ENCODE measurements at places on chromosomes 7 and 10.

GRCh38 chr10:3867454-3868270 is 82.7 kb upstream of the KLF6 start:
- no peak overlapping the region for H3K4me3 ChIP-seq
- DNase-seq = no peak
- H3K4me1 ChIP-seq = peaks cover 29% of the 10 kb centered on the region
- peaks cover 11% of the 10 kb centered on the region for H3K36me3 ChIP-seq
- H3K27ac ChIP-seq = no peak overlapping the region
- H3K27me3 ChIP-seq = no peaks in the 10 kb centered on the region

DNA sequence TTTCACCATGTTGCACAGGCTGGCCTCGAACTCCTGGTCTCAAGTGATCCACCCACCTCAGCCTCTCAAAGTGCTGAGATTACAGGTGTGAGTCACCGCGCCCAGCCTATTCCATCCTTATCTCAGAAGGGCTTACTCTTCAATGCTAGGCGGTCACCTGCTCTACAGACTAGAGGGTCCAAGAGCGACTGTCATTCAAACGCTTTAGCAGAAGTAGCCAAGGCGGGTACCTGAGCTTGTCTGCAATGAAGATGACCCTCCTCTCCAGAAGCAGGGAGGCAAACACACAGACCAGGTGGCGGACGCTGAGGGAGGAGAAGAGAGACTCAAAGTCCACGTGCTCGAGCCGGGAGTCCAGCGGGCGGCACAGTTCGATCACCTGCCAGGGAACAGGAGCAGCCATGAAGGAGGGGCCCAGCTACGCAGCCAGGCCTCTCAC is 65.1 kb upstream of the MKRN1 start:
- H3K27me3 ChIP-seq = peaks cover 14% of the 10 kb centered on the region
- no peak for DNase-seq
- H3K4me3 ChIP-seq = no peak overlapping the region
- H3K4me1 ChIP-seq = no peaks in the 10 kb centered on the region

DNA sequence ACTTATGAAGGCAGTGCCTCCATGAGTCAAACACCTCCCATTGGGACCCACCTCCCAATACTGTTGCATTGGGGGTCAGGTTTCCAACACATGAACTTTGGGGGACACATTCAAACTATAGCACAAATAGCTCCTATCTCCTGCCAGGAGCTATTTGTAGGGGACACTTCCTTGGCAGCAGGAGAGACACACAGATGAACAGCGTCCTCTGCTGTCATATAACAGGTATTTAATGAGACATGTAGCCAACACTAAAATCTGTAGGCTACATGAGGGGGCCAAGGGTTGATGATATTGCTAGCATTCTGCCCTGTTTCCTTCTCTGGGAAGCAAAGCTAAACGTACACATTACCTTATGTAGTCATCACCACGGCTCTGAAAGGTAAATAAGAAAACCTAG is 2.6 kb upstream of the GPR26 start:
- DNase-seq = no peak
- H3K4me1 ChIP-seq = no peaks in the 10 kb centered on the region
- peaks cover 13% of the 10 kb centered on the region for H3K27me3 ChIP-seq
- H3K36me3 ChIP-seq = no peaks in the 10 kb centered on the region
- H3K4me3 ChIP-seq = no peak overlapping the region

DNA sequence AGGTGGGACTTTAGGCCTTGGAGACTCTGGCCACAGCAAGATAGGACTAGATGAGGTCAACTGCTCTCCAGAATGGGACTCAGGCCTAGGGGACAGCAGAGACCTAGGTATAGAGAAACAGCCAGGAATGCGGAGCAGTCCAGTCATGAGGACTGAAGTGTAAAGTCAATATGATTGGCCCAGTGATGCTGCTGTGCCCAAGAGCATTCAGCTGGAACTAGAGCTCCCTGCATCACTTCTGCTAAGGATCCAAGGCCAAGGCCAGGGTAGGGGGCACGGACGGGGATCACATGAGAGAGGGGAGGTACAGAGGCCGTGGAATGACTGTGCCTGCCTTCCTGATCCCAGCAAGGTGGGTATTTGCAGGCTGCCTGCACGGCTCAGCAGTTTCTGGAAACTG is 237.9 kb downstream of the FRMD4A start:
- peaks cover 5% of the 10 kb centered on the region for H3K27me3 ChIP-seq
- H3K27ac ChIP-seq = no peak overlapping the region
- H3K36me3 ChIP-seq = no peaks in the 10 kb centered on the region
- H3K4me1 ChIP-seq = no peaks in the 10 kb centered on the region

DNA sequence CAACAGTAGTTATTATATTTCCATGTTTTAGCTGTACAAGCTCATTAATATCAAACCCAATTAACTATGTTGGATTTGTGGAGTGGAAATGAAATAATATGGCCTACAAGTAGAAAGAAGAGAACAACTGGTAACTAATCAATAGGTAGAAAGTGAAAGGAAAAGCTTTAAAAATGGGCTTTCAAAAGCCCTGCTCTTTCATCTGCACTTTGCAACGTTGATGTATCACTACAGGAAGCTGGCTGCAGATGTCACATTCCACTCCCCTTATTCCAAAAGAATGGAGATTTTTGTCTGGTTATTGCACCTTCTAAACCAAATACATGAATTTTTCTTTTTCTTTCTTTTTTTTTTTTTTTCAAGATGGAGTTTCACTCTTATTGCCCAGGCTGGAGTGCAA is 11.7 kb upstream of the MKI67 start:
- peaks cover 4% of the 10 kb centered on the region for H3K4me1 ChIP-seq
- H3K36me3 ChIP-seq = peaks cover 2% of the 10 kb centered on the region
- no peak overlapping the region for H3K27ac ChIP-seq
- no peak overlapping the region for H3K4me3 ChIP-seq

GRCh38 chr10:48491392-48492139 is 113.3 kb downstream of the ARHGAP22 start:
- no peaks in the 10 kb centered on the region for H3K36me3 ChIP-seq
- peaks cover 37% of the 10 kb centered on the region for H3K27me3 ChIP-seq
- H3K4me3 ChIP-seq = no peak overlapping the region
- DNase-seq = no peak
- no peak overlapping the region for H3K27ac ChIP-seq
- peaks cover 21% of the 10 kb centered on the region for H3K4me1 ChIP-seq

DNA sequence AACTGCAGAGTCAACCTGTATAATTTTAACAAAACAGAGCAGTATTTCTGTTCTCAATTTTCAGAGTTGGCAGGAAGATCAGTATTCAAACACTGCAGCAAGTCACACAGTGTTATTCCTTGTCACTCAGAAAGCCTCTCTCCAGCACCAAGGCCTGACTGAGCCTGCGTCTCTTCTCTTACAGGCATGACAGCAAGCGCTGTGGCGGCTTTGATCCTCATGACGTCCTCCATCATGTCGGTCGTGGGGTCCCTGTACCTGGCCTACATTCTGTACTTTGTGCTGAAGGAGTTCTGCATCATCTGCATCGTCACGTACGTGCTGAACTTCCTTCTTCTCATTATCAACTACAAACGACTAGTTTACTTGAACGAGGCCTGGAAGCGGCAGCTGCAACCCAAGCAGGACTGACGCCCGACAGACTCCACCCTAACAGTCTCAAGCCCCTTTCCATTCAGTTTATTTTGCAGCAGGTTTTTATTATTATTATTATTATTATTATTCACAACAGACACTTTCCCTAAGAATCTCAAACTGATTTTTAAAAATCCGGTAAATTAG is 28.0 kb downstream of the GUSB start:
- peaks cover 4% of the 10 kb centered on the region for H3K36me3 ChIP-seq
- no peak for DNase-seq
- no peaks in the 10 kb centered on the region for H3K4me1 ChIP-seq
- no peak overlapping the region for H3K27ac ChIP-seq

GRCh38 chr7:159095979-159096411 is 48.7 kb downstream of the VIPR2 start:
- H3K27me3 ChIP-seq = no peaks in the 10 kb centered on the region
- H3K4me1 ChIP-seq = no peaks in the 10 kb centered on the region
- H3K36me3 ChIP-seq = no peaks in the 10 kb centered on the region
- no peak overlapping the region for H3K4me3 ChIP-seq
- no peak overlapping the region for H3K27ac ChIP-seq
- no peak for DNase-seq

- no peak for DNase-seq
- H3K27me3 ChIP-seq = peaks cover 26% of the 10 kb centered on the region
- H3K36me3 ChIP-seq = no peaks in the 10 kb centered on the region
- H3K4me3 ChIP-seq = no peak overlapping the region
- no peak overlapping the region for H3K27ac ChIP-seq
- no peaks in the 10 kb centered on the region for H3K4me1 ChIP-seq
Observed at GRCh38 chr7:87608431-87608830, 7.7 kb upstream of the ABCB1 start.

- H3K4me3 ChIP-seq = no peak overlapping the region
- H3K27ac ChIP-seq = no peak overlapping the region
- no peak for DNase-seq
- no peaks in the 10 kb centered on the region for H3K27me3 ChIP-seq
- no peaks in the 10 kb centered on the region for H3K4me1 ChIP-seq
Observed at GRCh38 chr10:55200020-55200419, 399.0 kb upstream of the PCDH15 start.

DNA sequence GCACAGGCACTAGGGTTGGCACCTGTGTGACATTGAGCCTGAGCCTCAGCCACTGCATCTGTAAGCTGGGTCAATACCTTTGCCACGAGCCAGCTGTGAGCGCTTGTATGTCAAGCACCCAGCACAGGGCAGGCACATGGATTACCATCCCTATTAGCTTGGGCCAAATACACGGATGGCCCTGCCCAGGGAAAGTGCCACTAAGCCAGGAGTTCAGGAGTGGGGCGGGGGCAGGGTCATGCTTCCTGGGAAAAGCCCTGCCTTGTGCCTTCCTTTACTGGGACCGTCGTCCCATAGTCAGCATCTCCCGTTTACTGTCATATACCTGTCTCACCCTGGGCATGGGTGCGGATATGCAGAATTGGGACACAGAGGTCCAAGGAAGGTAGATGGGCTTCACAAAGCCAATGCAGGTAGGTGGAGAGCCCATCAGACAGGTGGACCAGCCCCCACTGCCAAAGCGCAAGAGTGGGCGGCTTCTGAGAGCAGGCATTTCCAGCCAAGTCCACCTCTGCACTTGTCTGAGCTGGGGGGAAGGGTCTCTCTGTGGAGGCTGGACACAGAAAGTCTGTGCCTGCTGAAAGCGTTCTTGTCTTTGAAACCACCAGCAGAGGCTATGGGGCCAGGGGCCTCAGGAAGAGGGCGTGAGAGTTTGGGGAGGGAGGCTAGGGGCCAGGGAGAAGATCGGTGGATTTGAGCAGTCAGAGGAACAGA is 72.6 kb downstream of the VWA2 start:
- H3K4me3 ChIP-seq = no peak overlapping the region
- DNase-seq = no peak
- H3K36me3 ChIP-seq = no peaks in the 10 kb centered on the region
- H3K27me3 ChIP-seq = peaks cover 3% of the 10 kb centered on the region
- H3K4me1 ChIP-seq = no peaks in the 10 kb centered on the region
- peak overlapping the region; percentile 63 for H3K27ac ChIP-seq

DNA sequence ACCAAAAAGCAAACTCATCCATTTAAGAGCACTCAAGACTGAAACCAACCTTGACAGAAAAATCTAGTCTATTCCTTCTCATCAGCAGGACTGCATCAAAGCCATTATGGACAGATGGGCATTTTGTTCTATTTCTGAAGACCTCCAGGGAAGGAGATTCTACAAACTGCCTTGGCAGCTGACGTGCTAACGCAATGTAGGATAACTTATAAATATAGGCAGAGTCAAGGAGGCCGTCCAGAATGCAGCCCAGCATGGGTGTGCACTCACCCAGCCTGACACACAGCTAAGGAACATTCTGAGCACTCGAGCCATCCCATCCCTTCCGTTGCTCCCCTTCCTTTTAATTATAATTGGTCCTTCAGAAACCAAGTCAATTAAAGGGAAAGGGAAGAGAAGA is 25.3 kb upstream of the NEBL start:
- no peak overlapping the region for H3K4me3 ChIP-seq
- no peaks in the 10 kb centered on the region for H3K36me3 ChIP-seq
- no peaks in the 10 kb centered on the region for H3K27me3 ChIP-seq
- no peak for DNase-seq
- no peak overlapping the region for H3K27ac ChIP-seq

DNA sequence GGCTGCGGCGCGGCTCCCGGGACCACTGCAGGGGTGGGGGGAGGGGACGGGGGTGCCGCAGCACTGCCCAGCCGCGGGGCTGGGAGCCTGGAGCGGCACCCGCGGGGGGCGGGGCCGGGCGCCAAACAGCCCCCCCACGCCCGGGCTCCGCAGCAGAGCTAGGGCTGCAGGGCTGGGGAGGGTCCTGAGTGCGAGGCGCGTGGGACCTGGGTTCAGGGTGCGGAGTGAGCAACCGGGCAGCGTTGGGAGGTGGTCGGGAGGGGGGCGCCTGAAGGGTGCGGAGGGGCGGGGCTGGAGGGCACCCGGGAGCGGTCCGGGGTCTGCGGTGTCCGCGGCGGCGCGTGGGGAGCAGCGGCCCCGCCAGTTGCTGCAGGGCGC is 528 bp downstream of the CAMK2G start:
- peaks cover 19% of the 10 kb centered on the region for H3K36me3 ChIP-seq
- no peaks in the 10 kb centered on the region for H3K27me3 ChIP-seq
- peak; percentile 51 for DNase-seq
- peaks cover 48% of the 10 kb centered on the region for H3K4me1 ChIP-seq
- peak overlapping the region; percentile 56 for H3K4me3 ChIP-seq

- peaks cover 46% of the 10 kb centered on the region for H3K36me3 ChIP-seq
- H3K27ac ChIP-seq = peak overlapping the region; percentile 35
- no peaks in the 10 kb centered on the region for H3K27me3 ChIP-seq
- no peak for DNase-seq
Observed at GRCh38 chr10:86446440-86446839, 75.2 kb downstream of the WAPL start.

Measured in activated naive CD8-positive, alpha-beta T cell treated with anti-CD3 and anti-CD28 coated beads, Interleukin-2, amount 10 ng/mL, durations not matched to agents 7 days and 5 days (primary cell).